ENCODE measurements at places on chromosomes 3 and 15.

GRCh38 chr3:152709659-152710058 lies 125.3 kb upstream of the P2RY1 start:
- DNase-seq = no peak
- H3K27ac ChIP-seq = no peak overlapping the region
- H3K4me3 ChIP-seq = no peak overlapping the region
- H3K36me3 ChIP-seq = peaks cover 4% of the 10 kb centered on the region

DNA sequence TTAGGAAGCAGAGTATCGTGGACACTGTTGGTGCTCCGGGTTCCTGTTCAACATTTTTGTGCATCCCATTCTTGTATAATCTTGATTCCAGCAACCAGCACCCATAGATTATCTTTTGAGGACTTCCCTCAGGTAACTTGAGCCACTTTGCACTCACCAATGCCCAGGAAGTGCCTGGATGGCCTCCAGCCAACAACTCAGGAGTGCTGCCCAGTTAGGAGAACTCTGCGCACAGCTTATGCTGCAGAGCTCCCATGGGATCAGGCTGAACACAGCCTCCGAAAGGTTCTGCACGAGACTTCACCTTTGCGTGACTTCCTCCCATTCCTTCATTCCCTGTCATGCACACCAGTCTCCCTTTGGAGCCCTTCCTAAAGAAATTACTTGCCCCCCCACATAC lies 64.3 kb upstream of the LRRN1 start:
- H3K4me3 ChIP-seq = no peak overlapping the region
- H3K4me1 ChIP-seq = peaks cover 11% of the 10 kb centered on the region
- H3K27me3 ChIP-seq = peaks cover 6% of the 10 kb centered on the region
- no peak overlapping the region for H3K27ac ChIP-seq

DNA sequence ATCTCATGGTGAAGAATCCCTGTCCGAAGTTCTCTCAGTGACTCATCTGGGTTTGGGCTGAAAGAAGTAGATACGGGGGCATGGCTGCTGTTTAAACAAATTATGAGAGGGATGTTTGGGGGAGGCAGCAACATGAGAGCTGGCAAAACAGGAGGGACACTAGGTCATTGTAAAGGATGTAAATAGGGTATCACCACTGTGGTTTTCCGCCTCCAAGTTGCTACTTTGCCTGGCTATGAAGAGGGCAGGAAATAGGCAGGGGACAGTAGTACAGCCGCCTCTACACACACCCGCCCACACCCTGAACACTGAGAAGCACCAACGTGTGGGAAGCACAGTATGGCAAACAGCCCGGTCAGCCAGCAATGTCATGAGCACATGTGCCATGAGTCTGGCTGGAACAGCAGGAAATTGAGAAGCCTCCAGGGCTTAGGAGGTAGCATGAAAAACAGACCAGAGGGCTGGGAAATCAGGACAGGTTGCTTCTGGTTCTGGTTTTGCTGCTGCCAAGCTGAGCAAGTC lies 17.1 kb downstream of the HEXA start:
- H3K27ac ChIP-seq = no peak overlapping the region
- no peaks in the 10 kb centered on the region for H3K27me3 ChIP-seq
- H3K4me3 ChIP-seq = no peak overlapping the region
- no peak for DNase-seq
- no peaks in the 10 kb centered on the region for H3K4me1 ChIP-seq
- no peaks in the 10 kb centered on the region for H3K36me3 ChIP-seq

- peaks cover 16% of the 10 kb centered on the region for H3K4me1 ChIP-seq
- H3K36me3 ChIP-seq = no peaks in the 10 kb centered on the region
- no peak overlapping the region for H3K27ac ChIP-seq
- H3K27me3 ChIP-seq = no peaks in the 10 kb centered on the region
- H3K4me3 ChIP-seq = no peak overlapping the region
Observed at GRCh38 chr3:197394464-197395321, 96.3 kb upstream of the DLG1 start.

DNA sequence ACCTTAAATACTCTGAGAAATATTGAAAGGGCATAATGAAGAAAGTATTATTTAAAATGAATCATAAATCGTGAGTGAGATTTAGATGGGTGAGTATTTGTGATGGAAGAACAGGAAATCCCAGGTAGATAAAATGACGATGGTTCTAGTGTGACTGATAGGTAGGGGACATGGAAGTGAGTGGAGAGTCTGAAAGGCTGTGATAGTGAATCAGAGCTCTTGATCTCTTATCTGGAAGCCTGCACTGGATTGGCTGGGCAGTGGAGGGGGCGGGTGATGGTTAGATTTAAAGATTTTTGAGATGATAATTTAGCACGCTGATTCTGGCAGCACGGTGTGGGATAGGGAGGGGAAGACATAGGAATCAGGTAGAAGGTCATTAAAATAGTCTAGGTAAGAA lies 20.1 kb downstream of the HGD start:
- H3K27me3 ChIP-seq = peaks cover 2% of the 10 kb centered on the region
- peaks cover 25% of the 10 kb centered on the region for H3K36me3 ChIP-seq
- no peak overlapping the region for H3K27ac ChIP-seq

DNA sequence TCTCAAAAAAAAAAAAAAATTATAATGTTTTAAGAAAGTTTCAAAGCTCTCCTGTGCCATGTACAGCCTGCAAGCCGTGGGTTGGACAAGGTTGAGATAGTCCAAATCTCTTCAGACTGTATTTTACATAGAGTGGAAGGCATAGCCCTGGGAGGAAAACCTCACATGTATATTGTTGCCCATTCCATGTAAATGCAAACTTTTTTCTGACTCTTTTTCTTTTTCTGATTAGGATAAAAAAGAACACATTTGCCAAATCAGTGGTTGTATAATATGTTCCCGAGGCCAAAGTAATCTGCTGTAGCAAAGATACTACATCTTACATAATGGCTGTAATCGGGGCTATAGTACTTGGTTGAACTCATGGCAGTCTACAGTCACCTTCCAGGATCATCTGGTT lies 35.7 kb upstream of the UBL7 start:
- H3K4me1 ChIP-seq = peaks cover 4% of the 10 kb centered on the region
- H3K4me3 ChIP-seq = no peak overlapping the region
- 0 out of 2 replicates have a peak overlapping the region, but pooled peaks have one; percentile 15 for H3K27ac ChIP-seq

Data from WTC11 (cell line).